ENCODE measurements at places on chromosomes 13 and 19.

GRCh38 chr13:80340651-80341100 lies 250 bp downstream of the SPRY2 start:
- peak; percentile 8 for DNase-seq

GRCh38 chr13:84080748-84081530 lies 198.7 kb upstream of the SLITRK1 start:
- no peak for DNase-seq

- no peak for DNase-seq
Measured at GRCh38 chr13:43391036-43391435, 367.6 kb downstream of the DNAJC15 start.

GRCh38 chr13:51683597-51683996 lies 99.3 kb downstream of the WDFY2 start:
- no peak for DNase-seq

- no peak for DNase-seq
Measured at GRCh38 chr19:27750391-27751043, 1462.4 kb downstream of the UQCRFS1 start.

DNA sequence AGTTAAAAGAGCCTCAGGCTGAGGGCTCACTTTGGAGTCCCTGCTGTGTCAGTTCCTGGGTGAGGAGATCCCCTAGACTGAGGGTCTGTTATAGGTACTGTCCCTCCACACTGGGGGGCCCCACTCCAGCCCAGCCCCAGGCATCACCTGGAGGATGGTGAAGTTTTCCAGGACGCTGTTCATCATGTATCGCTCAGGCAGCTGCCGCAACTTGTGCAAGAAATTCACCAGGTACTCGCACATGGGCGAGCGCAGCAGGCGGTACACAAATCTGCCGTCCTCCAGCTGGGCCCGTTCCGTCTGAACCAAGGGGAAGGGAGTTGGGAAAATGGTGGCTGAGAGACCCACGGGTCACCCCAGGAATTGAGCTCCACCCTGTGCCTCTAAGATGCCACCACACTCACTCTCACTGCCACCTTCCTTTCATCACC lies 7.1 kb downstream of the CD37 start:
- no peak for DNase-seq

DNA sequence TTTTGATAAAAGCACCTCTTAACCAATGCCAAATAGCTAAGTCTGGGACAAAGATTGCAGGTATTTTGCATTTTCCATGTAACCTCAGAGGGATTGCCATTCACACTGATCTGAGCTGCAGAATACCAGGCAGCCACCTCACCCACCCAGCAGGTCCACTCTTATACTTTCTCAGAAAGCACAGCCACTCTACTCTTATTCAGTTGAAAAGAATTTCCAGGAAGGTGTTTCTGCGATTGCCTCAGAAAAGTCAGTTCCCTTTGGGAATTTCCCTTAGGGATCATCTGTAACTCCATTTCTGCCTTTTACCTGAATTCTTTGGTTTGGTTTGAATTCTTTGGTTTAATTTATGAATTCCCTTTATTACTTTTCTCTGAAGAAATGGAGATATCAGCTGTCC lies 904 bp upstream of the ALOX5AP start:
- DNase-seq: no peak

DNA sequence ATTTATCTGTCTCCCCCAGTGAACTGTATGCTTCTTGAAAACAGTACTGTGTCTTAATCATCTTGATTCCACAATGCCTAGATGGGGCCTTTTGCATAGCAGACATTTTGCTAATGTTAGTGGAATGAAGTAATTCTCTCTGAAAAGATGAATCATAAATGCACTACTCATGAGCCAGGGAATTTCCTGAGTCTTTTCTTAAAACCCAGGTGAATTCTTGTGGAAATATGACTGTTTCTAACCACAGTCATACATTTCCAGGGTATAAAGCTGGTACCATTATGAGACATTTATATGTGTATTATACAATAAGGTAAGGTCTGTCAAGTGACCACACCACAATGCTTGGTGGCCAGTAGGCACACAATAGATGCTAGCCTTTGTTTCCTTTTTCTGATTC lies 5.5 kb upstream of the KCTD4 start:
- no peak for DNase-seq

- DNase-seq: no peak
Measured at GRCh38 chr19:33370783-33371182, 2.7 kb upstream of the CEBPG start.

DNA sequence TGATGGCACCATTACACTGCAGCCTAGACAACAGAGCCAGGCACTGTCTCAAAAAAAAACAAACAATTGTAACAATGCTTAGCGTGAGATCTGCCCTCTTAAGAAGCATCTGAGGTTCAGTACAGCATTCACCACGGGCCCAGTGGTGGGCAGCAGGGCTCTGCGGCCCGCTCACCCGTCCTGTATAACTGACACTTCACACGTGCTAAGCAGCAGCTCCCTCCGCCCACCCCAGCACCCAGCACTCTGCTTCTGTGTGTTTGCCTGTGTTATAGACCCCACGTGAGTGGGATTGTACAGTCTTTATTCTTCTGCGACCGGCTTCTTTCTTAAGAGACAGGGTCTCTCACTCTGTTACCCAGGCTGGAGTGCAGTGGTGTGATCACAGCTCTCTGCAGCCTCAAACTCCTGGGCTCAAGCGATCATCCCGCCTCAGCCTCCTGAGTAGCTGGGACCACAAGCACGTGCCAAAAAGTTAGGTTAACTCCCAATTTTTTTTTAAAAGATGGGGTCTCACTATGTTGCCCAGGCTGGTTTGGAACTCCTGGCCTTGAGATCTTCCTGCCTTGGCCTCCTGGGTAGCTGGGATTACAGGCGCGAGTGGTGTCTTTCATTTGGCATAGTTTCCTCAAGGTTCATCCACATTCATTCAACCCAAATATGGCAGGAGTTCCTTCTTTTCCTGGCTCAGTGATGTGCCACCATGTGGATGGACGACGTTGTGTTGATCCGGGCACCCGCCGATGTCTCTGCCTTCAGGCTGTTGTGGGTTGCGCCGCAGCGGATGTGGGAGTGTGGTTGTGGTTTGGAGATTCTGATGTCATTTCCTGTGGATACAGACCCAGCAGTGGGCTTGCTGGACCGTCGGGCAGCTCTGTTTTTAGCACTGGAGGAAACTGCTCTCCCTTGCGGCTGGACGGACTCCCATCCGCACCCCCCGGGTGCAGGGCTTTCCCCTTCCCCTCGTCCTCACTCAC lies 170.0 kb downstream of the KDM4B start:
- peak; percentile 84 for DNase-seq

- no peak for DNase-seq
Measured at GRCh38 chr13:102816708-102817107, 17.8 kb downstream of the BIVM start.

- no peak for DNase-seq
Measured at GRCh38 chr13:110062777-110063442, 244.0 kb downstream of the COL4A1 start.

GRCh38 chr13:72537395-72537780 lies 190.0 kb downstream of the MZT1 start:
- no peak for DNase-seq

DNA sequence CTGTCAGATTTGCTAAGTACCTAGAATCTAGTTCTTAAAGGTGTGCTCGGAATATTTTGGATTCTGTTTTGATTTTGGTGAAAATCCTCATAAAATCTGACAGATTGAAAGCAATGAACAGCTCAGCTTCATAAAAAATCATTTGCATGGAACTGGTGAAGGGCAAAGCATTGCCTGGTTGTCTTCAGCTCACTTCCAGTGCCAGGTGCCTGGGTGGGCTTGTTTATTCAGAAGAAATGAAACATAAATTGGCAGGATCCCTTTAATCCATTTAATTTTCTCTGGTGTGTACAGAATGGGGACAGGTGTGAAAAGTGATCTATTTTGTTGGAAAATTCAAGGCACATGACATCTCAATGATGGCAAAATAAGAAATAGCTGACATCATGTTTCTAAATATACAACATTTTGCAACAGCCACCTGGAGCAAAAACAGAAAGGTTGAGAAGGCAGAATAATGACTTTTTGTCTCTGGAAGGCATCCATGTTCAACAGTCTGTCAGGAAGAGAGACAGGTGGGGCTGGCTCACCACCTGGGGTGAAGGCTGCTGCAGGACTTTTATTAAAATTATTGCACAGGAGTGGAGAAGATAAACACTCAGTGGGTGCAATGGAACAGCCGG lies 52.2 kb downstream of the RFC3 start:
- no peak for DNase-seq

- DNase-seq: no peak
Measured at GRCh38 chr13:79525064-79525857, 44.3 kb downstream of the NDFIP2 start.

- no peak for DNase-seq
Measured at GRCh38 chr13:111905609-111905945, 161.4 kb upstream of the SOX1 start.

DNA sequence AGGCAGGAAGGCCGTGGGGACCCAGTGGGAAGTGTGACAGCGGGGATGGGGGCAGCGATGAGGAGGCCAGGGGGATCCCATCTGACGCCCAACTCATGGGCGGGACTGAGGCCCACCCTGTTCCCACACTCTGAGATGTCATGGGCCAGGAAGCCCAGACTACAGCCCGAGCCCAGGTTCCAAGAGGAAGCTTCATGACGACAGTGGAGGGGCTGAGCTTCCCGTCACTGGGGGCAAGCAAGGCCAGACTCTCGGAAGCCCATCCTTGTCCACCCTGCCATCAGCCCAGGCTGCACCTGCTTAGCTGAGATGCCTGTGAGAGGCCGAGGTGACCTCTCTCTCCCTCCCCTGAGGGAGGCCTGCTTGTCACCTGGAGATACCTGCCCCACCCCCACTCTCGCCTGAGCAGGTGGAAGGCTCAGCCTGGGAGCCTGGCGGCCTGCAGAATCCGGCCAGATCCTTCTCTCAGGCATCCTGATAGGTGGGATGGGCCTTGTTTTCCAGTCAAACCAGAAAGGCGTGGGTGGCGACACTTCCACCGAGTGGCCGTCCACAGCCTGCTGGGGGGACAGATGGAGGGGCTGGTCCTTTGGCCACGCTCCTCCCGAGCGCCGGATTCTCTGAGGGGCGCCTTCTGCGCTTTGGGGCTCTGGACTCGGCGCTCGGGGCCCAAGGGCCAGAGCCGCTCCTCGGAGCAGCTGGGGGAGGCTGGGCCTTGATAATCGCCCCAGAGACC lies 4.8 kb downstream of the ZBTB7A start:
- no peak for DNase-seq

- no peak for DNase-seq
Measured at GRCh38 chr13:98974053-98974452, 3.8 kb downstream of the DOCK9 start.

- DNase-seq: no peak
Measured at GRCh38 chr19:12093777-12094176, 29.2 kb downstream of the ZNF844 start.

GRCh38 chr19:27793128-27793643 lies 1419.8 kb downstream of the UQCRFS1 start:
- DNase-seq: peak; percentile 76

DNA sequence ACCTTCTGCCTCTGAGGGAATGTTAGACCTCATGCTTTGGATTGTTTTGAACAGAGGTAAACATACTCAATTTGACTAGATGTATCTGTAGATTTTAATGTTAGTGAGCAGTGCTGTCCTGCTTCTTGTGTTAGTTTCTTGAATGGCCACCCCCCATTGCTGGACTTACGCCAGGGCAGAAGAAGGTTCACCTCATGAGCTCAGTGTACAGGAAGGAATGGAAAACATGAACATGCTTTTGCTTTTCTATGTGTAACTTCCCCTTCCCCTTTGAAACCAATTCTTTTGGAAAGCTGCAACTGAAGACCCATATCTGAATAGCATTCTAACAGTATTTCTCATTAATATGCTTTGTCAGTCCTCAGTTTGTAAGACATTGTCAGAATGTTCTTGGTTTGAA lies 32.3 kb downstream of the WASF3 start:
- no peak for DNase-seq

DNA sequence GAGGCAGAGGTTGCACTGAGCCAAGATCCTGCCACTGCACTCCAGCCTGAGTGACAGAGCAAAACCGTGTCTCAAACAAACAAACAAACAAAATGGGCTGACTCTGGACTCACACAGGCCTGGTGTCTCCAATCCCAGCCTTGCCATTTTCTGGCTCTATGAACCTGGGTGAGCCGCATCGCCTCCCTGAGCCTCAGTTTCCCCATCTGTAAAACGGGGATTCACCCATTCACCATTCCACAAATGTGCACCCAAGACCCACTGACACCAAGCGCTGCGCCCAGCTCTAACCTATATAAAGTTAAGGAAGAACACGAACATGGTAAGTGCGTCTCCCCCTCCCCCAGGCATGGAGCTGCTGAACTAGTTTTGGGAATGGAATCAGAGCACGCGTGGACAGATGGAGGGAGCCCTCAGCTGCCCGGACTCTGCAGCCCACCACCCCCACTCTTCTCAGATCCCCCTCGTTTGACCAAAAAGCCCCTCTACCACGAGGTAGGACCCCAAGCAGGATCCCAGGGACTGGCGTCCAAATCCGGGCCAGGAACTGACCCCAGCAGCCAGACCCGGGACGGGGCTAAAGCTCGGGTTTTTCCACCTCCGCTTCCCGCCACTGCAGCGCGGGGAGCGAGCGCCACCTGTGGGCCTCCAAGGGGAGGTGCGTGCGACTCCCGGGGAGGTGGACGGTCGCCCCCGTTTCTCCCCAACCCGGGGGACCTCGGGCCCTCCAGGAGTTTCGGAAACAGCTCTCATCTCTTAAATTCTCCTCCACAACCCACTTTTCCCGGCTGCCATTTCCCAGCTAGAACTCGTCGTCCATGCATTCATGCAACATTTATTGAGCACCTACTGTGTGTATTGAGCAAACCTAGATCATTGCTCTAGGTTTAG lies 33.0 kb upstream of the ADGRE5 start:
- DNase-seq: peak; percentile 72

DNA sequence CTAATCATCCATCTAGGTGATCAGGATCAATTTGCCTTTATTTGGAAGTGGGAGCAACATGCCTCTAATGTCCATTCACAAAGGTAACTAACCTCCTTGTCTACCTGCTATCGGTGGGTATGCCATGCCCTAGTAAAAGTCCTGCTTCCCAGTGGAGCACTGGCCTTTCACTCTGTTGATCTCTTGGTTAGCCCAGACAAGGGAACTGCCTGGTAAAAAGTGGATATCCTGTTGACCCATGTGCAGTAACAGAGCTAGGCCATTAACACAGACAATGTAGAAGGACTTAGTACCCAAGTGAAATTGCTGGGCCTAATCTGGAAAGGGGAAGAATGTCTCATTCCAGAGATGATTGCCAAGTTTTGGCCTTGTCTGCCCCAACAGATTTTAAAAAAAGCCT lies 171.5 kb upstream of the CSNK1A1L start:
- DNase-seq: no peak

DNA sequence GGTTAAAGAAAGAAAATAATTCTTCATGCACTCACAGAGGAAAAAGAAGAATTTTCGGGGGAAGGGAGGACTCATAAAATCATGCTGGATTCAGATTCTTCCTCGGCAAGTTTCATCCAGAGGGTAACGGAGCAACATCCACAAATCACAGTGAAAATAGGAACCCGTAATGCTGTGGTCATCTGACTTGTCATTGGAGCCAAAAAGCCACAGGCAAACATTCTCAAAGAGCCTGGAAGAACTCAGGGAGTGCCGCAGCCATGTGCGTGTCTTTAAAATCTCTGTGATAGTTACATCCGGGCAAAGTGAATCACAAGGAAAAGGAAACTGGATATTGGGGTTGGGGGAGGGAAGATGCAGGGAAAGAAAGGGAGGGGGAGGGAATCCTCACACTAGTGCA lies 33.0 kb upstream of the VSTM2B start:
- no peak for DNase-seq

GRCh38 chr13:44884076-44884729 lies 105.1 kb downstream of the NUFIP1 start:
- DNase-seq: no peak
